ENCODE measurements at places on chromosomes 6 and 20.

GRCh38 chr20:47244451-47244850 is 112.0 kb downstream of the ZMYND8 start:
- DNase-seq = no peak

DNA sequence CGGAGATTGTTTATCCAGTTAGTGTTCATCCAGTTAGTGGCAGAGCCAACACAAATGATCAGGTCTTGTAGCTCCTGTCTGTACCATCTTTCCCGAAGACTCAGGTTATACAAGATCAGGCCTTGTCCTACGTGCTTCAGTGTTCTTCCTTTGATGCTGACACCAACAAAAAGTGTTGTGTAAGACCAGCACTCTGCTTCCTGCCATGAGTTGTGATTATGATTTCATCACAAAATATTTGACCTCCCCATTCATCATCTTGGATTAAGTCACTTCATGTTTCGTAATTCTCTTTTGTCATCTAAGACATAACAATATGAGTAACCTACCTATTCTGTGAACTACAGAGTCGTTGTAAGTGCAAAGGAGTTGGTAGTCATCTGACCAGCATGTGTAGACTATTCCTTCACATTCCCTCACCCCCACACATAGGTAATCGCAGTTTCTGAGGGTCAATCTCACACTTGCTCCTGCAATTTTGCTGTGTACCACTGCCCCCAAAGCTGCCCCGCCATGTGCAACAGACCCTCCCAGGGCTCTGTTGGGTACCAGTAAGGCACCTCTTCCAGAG is 135.6 kb upstream of the SLC22A23 start:
- no peak for DNase-seq

GRCh38 chr6:4336778-4337442 is 201.5 kb upstream of the ECI2 start:
- DNase-seq = no peak

GRCh38 chr6:18121580-18122127 is 823 bp downstream of the NHLRC1 start:
- no peak for DNase-seq
